Activated CD4-positive, CD25-positive, alpha-beta regulatory T cell treated with anti-CD3 and anti-CD28 coated beads, Interleukin-2, amount 50 U/mL, for 24 hours (primary cell): ENCODE measurements at places on chromosomes 7 and 10.

GRCh38 chr10:88073682-88074081, 210.3 kb downstream of the PTEN start:
- ATAC-seq, result no peak

- ATAC-seq, result peak; percentile 21
These were observed 32.8 kb downstream of the GOLGA7B start for GRCh38 chr10:97882142-97883091.

DNA sequence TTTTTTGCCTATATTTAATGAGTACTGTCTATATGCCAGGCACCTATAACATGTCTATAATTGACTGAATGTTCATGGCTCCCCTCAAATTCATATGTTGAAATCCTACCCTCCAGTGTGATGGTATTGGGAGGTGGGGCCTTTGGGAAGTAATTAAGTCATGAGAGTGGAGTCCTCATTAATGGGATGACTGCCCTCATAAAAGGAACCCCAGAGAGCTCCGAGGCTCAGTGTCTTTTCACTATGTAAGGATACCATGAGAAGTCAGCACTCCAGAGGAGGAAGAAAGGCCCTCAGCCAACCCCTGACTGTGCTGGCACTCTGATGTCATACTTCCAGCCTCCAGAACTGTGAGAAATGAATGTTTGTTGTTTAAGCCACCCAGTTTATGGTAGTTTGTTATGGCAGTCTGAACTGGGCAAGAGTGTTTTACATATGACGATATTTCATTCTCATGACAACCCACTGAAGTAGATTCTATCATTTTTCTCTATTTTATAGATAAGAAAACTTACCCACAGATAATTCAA, 61.1 kb upstream of the PCGF5 start:
- ATAC-seq, result no peak

- no peak for ATAC-seq
These were observed 261.0 kb downstream of the THSD7A start for GRCh38 chr7:11570922-11571550.

DNA sequence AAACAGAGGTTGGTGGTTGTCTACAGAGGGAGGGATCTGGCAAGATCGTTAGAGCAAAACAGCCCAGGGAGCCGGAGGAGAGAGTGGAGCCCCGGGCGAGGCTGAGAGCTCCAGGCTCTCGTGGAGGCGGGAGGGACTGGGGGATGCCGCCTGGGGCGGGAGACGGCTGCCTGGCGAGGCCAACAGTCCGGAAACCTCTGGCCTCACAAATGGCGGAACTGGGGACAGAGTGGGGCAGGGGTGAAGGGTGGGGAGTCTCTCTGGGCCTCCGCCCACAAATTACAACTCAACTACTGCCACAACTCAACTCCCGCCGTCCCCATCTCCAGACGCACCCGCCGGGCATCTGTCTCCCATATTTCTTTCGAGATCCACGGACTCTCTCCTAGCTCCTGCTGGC, 47.7 kb downstream of the CLEC2L start:
- no peak for ATAC-seq

DNA sequence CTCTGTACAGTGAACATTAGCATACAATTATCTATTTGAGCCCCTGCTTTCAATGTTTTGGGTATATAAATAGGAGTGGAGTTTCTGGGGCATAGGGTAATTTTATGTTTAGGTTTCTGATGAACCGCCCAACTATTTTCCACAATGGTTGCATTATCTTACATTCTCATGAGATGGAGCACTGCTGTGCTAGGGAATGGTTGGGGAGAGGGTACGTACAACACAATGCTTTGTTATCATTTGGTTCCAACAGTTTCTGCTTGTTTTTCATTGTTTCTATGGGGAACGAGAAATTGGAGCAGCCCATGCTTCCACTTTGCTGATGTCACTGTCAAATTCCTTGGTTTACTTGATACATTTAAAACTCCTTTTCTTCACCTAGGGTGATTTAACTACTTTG, 1115.3 kb downstream of the REEP3 start:
- ATAC-seq, result no peak

DNA sequence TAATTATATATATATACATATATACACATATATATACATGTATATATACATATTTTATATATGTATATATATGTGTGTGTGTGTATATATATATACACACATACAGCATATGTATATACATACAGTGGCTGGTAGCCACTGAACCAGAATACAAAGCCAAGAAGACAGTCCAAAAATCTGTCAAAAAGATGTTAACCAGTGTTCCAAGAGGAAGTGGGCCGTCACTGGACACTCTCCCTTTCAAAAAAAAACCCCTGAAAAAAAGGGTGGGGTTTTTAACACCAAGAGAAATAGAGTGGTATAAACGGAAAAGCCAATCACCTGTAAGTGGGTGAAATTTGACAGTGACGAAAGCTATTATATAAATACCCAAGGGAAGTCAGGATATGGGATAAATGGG, 31.1 kb upstream of the C1GALT1 start:
- ATAC-seq, result no peak

DNA sequence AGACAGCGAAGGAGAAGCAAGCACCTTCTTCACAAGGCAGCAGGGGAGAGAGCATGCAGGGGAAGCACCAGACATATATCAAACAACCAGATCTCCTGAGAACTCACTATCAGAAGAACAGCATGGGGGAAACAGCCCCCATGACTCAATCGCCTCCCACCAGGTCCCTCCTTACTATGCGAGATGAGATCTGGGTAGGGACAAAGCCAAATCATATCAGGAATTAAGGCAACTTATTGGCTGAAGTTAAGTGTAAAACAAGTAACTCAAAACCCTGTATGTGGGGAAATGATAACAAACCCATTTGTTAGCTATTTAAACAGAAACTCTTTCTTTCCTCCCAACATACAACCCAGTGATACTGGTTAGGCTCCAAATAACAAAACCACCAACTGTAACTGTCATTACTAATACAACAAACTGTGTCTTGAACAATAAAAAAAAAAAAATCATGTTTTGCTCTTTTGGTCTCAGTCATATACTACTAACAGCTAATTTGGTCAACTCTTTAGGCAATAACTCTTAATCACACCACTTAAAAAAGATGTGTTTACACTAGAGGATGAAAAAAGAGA, 57.8 kb downstream of the MINDY3 start:
- peak; percentile 77 for ATAC-seq

- no peak for ATAC-seq
These were observed 316.6 kb upstream of the ZNF32 start for GRCh38 chr10:43965033-43965917.

DNA sequence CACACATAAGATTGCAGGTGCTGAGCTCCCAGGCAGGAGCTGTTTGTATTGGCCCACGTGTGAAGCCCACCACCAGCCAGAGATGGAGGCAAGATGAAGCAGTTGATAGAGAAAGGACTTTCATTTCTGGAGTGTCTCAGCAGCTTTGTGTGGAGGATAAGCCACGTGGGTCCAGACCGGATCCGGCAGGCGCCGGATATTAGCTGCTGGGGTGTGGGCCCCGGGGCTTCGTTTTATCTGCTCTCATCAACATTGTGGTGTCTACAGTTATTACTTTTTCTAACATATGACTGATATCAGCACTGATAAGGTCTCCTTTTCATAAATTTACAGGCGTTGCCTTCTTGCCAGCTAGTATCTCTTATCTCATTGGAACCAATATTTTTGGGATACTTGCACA, 25.5 kb downstream of the SLC18A2 start:
- ATAC-seq, result no peak
